ENCODE measurements at places on chromosomes 12 and 14. TPM values are rescaled to one million over a fixed set of nuclear protein-coding genes. Genes with fewer than 3 reads are reported as not detected.

DNA sequence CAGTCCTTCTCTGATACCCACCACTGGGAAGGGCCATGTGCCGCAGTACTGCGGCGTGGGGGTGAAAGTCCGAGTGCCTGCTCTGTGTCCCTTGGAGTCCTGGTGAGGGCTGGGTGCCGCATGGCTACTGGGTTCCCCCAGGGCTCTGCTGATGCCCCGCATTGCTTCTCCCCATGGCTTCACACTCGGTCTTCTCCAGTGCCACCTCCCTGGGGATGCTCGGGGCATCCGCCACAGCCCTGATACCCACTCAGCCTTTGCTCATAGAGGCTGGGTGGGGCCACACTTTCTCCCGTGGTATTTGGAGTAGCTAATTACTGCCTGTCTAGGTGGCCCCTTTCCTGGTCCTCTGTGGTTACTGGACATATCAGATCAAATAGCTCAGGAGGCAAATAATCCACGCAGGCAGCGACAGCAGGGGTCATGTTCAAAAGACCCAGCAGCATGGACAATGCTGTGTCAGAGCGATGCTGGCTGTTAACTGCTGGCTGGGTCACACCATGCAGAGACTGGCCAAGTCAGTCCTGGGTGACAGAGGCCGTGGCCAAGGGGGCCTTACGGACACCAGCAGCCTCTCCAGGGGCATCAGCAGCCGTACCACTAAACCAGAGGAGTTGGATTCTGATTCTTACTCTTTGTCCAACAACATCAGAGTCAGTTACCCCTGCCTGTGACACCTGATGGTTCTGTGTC, 106.5 kb downstream of the ADGRD1 start:
- no peak overlapping the region for H3K27ac ChIP-seq
- H3K27me3 ChIP-seq = no peaks in the 10 kb centered on the region
- no peaks in the 10 kb centered on the region for H3K4me1 ChIP-seq
- no peak overlapping the region for H3K4me3 ChIP-seq
- no peaks in the 10 kb centered on the region for H3K36me3 ChIP-seq
- DNase-seq = no peak

TTC5 gene
- 15.9 TPM for total RNA-seq

CCDC197 gene
- not detected for total RNA-seq

- H3K4me1 ChIP-seq = no peaks in the 10 kb centered on the region
- DNase-seq = no peak
- H3K36me3 ChIP-seq = no peaks in the 10 kb centered on the region
- H3K27ac ChIP-seq = no peak overlapping the region
Observed at GRCh38 chr12:268483-268840, 5.8 kb upstream of the SLC6A13 start.

GRCh38 chr14:56125772-56126636, 7.8 kb downstream of the PELI2 start:
- H3K27me3 ChIP-seq = no peaks in the 10 kb centered on the region
- H3K4me3 ChIP-seq = no peak overlapping the region
- H3K4me1 ChIP-seq = no peaks in the 10 kb centered on the region
- DNase-seq = no peak

NINJ2 gene
- total RNA-seq = 14.8 TPM

RAB15 gene
- total RNA-seq = 2.8 TPM

- peaks cover 11% of the 10 kb centered on the region for H3K4me1 ChIP-seq
- H3K27me3 ChIP-seq = peaks cover 8% of the 10 kb centered on the region
- no peaks in the 10 kb centered on the region for H3K36me3 ChIP-seq
- H3K4me3 ChIP-seq = no peak overlapping the region
- DNase-seq = no peak
Observed at GRCh38 chr14:77502109-77502782, 3.6 kb upstream of the ISM2 start.

CLEC2D gene
- 15.4 TPM for total RNA-seq

FGF23 gene
- not detected for total RNA-seq

DNA sequence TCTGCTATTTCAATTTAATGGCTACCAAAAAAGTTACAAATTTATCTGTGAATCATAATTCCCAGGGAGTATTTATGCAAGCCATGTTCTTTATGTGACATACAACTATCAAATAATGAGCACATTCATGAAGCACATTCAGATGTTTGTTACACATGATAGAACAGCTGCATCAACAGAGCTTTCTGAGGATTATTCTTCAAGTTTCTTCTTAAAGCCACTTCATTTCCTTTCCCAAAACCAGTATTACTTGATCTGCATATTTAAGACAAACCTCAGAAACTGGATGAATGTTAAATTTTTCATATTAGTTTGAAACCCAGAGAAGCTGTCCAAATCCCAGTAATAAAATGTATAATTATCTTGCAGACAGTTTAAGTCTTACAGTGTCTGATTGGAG, 73.6 kb upstream of the SOX5 start:
- H3K4me1 ChIP-seq = no peaks in the 10 kb centered on the region
- no peak overlapping the region for H3K4me3 ChIP-seq
- no peaks in the 10 kb centered on the region for H3K27me3 ChIP-seq
- no peak overlapping the region for H3K27ac ChIP-seq
- H3K36me3 ChIP-seq = no peaks in the 10 kb centered on the region

BCAT1 gene
- total RNA-seq = 187 TPM

LALBA gene
- not detected for total RNA-seq

GRCh38 chr14:73778736-73779135, 64.6 kb upstream of the PNMA1 start:
- H3K4me1 ChIP-seq = peaks cover 69% of the 10 kb centered on the region
- H3K27me3 ChIP-seq = no peaks in the 10 kb centered on the region
- H3K36me3 ChIP-seq = no peaks in the 10 kb centered on the region
- no peak overlapping the region for H3K27ac ChIP-seq
- no peak for DNase-seq
- H3K4me3 ChIP-seq = no peak overlapping the region

DNA sequence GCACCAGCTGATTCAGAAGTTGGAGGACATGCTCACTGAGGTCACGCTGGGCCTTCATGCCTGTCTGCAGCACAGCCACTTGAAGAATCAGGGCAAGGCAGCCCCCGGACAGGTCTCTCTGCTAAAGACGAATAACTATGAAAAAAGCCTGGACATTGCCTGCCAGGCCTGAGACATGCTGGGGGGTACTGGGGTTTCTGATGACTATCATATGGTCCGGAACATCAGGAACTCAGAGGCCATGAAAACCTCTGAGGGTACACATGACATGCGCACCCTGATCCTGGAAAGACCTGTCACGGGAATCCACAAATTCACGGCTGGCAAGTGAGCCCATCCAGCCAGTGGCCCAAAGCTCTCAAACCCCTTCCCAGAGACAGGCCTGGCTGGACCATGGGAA, 8.8 kb upstream of the C12orf42 start:
- no peaks in the 10 kb centered on the region for H3K36me3 ChIP-seq
- peaks cover 22% of the 10 kb centered on the region for H3K4me1 ChIP-seq
- no peak overlapping the region for H3K27ac ChIP-seq
- no peaks in the 10 kb centered on the region for H3K27me3 ChIP-seq

DNA sequence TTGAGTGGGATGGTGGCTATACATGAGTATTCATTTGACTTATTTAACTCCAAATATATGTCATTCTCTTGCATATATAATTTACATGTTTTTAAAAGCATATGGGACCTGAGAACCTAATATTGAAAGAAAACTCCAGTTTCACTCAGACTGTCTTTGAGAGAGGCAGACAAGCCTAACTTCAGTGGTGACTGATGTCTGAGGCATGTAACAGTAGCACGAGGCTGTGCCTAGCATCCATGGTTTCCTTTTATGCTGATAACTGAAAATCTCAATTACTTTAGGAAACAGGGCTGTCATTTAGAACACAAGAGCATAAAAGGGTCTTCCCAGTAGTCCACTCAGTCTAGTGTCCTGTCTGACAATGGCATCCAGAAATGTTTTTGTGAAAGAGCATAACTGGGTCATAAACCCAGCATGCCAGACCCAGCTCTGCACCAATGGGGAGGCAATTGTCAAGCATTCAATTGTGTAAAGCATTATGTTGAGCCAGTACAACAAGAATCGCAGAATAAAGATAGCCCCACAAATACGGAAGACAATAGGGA, 24.3 kb downstream of the MAPK1IP1L start:
- H3K4me3 ChIP-seq = no peak overlapping the region
- H3K36me3 ChIP-seq = no peaks in the 10 kb centered on the region
- H3K27me3 ChIP-seq = no peaks in the 10 kb centered on the region
- H3K4me1 ChIP-seq = peaks cover 54% of the 10 kb centered on the region

DNA sequence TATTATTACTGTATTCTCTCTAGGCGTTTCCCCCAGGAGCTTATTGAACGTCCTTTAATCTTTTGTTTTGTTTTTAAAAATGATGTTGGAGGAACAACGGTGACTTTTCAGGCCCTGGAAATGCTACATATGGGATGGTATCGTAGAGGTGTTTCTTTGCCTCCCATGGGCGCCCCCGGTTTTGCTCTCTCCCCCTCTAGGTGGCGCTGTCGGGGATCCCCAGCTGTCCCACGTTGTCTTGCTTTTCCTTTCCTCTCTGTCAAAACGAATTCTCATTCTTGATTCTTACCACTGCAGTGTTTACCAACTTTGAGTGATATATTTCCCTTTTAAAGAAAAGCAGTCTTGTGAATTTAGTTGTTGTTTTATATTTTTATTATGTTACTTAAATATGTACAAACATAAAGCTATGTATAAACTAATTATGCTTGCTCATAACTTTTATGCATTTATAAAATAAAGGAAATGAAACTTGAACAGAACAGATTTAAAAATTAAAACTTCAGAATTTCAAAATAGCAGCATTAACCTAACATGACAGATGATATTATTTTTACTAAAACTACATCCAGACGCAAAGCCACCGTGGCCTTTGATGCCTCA, 171.9 kb downstream of the RGS6 start:
- no peaks in the 10 kb centered on the region for H3K27me3 ChIP-seq
- DNase-seq = no peak
- no peaks in the 10 kb centered on the region for H3K36me3 ChIP-seq

BHLHE41 gene
- total RNA-seq = 0.45 TPM

CCDC184 gene
- not detected for total RNA-seq

- no peak overlapping the region for H3K4me3 ChIP-seq
- H3K4me1 ChIP-seq = no peaks in the 10 kb centered on the region
- DNase-seq = no peak
- H3K27ac ChIP-seq = no peak overlapping the region
Observed at GRCh38 chr12:132204793-132205270, 60.6 kb downstream of the NOC4L start.

GPR84 gene
- total RNA-seq = 4.0 TPM

SIX4 gene
- not detected for total RNA-seq

DNA sequence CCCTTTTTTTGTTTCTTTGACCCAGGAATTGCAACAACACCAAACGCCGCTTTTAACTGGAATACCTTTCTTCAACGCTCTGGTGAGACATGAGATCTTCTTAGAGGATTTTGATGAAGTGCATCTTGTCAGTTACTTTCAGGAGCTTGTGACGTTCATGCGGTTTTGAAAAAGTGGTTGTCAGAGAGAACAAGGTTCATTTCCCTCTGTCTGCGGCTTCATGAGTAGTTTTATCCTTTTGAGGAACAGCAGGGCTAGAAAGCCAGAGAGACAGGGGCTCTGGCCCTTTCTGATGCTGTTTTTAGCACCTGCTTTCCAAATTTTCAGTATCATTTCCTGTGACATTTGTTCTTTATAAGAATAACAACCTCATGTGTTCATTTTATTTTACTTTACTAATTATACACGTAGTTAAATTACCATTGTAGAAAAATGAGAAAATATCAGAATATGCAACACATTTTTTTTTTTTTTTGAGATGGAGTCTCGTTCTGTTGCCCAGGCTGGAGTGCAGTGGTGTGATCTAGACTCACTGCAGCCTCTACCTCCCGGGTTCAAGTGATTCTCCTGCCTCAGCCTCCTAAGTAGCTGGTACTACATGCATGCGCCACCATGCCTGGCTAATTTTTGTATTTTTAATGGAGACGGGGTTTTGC, 61.8 kb downstream of the GLT1D1 start:
- no peak overlapping the region for H3K4me3 ChIP-seq
- peaks cover 3% of the 10 kb centered on the region for H3K36me3 ChIP-seq
- H3K27me3 ChIP-seq = no peaks in the 10 kb centered on the region

DNA sequence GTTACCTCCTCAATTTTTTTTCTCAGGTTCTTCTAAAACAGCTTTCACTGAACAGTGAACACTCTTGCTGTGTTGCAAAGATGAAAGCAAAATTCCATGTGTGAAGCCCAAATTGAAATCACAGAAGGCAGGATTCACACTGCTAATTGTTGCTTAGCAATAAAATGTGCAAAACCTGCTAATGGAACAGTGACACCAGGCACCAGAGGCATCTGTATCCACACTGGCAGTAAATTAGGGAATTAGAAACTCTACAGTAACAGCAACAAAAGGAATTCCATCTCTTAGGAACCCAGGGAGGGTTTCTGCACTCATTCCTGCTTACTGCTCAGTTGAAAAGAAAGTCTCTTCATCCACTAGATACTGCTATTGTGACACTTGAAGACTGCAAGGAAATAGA, 202.3 kb downstream of the GXYLT1 start:
- H3K4me1 ChIP-seq = no peaks in the 10 kb centered on the region
- no peak for DNase-seq
- no peaks in the 10 kb centered on the region for H3K36me3 ChIP-seq
- H3K27ac ChIP-seq = no peak overlapping the region
- no peaks in the 10 kb centered on the region for H3K27me3 ChIP-seq

DNA sequence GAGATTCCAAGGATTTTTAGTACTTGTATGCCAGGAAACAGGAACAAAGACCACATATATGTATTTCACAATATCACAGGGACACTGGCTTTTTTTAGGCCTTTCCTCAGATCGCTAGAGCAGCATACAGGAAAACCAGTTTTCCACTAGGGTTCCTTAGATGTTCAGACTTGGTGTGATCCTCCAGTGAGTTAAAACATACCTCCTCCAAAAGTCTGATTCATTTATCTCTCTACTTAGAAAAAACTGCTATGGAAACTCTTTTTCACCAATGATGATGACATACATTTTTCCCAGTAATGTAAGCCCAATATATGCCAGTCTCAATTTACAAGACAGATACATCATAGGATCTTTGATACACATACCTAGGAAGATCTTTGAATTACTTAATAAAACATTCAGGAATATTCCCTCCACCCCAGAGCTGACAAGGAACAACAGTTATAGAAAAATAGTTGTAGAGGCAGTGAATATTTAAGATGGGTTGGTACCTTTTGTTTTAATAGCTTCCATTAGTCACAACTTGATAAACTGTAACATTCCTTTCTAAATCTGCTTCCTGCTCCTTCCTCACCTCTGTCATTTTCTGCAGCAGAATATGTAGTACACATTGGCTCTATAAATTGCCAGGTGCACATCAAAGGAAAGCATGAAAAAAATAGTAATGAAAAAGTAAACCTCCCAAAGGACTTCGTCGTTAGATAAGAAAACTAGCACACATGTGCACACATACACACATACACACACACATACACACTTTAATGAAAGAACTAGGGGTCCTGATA, 27.5 kb downstream of the BCAT1 start:
- no peaks in the 10 kb centered on the region for H3K4me1 ChIP-seq
- H3K36me3 ChIP-seq = no peaks in the 10 kb centered on the region
- H3K27ac ChIP-seq = no peak overlapping the region
- no peak overlapping the region for H3K4me3 ChIP-seq
- DNase-seq = no peak
- no peaks in the 10 kb centered on the region for H3K27me3 ChIP-seq
